ENCODE measurements at places on chromosomes 13 and 19.

GRCh38 chr19:38744874-38745273 lies 600 bp upstream of the CAPN12 start:
- DNase-seq = no peak

- DNase-seq = peak; percentile 18
Observed at GRCh38 chr13:35888457-35888883, 242.7 kb downstream of the DCLK1 start.

GRCh38 chr19:640161-640558 lies 481 bp downstream of the FGF22 start:
- DNase-seq = no peak

DNA sequence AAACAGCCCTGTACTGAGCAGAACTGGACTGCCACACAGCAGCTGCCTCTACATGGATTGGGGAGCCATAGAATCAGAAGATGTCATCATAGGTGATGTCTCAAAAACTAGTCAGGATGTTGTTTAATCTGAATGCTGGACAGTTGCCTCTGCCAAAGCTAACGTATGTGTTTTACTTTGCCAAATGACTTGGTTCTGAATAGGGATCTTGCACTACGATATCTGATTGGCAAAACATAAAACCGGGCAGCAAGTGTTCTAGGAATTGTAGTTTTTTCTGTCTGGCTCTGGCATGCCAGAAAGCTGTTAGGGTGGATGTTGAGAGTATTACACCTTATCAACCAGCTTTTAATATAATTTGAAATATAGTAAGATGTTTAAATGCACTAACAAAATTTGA lies 645.9 kb downstream of the GPC5 start:
- peak; percentile 6 for DNase-seq

- DNase-seq = no peak
Observed at GRCh38 chr13:23427881-23428528, 5.5 kb downstream of the SACS start.

DNA sequence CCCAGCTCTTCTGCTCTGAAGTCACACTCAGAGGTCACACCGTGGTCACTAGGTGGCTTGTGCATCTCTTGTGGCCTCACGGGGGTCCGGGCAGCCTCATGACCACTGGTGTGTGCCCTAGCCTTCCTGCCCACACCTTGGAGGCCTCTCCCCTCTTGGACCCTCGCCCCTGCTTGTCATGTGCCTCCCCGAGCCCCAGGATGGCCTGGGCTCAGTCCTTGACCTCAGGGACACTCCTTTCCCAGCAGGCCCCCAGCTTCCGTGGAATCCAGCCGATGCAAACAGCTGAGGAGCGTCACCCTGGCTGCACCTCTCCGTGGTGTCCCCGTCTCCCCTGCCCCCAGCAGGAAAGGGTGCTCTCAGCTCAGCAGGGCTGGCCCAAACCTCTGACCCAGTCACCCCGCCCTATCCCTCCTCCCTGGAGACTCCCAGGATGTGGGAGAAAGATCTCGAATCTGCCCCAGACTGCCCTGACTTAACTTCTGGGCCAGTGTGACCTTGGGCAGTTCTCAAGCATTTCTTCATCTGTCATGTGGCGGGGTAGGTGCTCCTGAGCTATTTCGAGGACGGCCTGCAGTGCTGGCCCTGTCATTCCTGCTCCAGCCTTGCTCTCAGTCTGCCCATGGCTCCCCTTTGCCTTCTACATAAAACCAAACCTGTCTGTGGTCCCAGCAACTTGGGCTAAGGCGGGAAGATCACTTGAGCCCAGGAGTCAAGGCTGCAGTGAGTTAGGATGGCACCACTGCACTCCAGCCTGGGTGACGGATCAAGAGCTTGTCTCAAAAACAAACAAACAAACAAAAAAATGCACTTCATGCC lies 4.6 kb upstream of the SLC25A42 start:
- no peak for DNase-seq

- DNase-seq = no peak
Observed at GRCh38 chr19:39971380-39972035, 543 bp downstream of the PSMC4 start.

DNA sequence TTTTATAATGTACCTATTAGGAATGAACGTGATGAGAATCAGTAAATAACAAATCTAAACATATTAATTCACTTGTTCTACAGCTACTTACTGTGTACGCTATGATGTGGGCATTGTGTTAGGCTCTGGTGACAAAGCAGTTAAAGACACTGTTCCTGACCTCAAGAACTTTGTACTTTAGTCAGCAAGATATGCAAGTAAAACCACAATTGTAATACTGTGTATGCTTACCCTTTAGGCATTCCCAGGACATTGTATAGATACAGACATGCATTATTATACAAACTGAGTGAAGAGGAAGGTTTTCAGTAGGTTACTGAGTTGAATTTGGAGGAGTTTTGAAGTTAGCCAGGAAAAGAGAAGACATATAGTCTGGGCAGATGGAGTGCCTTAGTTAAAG lies 435.8 kb downstream of the HS6ST3 start:
- no peak for DNase-seq

DNA sequence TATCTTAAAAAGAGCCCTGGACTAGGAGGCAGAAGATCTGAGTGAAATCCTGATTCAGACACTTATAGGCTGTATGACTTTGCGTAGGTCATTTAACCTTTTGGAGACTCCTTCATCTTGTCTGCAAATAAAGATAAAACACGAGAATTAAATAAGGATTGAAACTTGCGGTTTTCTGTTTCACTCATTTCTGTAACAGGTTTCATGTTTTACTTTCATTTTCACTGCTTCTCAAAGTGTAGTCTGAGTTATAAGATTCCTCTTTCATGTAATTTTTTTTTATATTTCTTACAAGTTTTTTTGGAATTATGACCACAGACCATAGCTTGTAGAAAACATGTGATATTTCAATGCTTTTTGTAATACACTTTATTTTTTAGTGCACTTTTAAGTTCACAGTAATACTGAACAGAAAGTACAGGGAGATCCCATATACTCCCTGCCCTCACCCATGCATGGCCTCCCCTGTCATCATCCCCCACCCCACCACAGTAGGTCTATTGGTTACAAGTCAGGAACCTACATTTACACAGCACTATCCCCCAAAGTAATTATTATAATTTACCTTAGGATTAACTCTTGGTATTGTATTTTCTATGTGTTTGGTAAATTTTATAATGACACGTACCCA lies 174.6 kb downstream of the ITGBL1 start:
- DNase-seq = no peak

GRCh38 chr13:43094901-43095300 lies 71.5 kb downstream of the DNAJC15 start:
- DNase-seq = no peak

- DNase-seq = no peak
Observed at GRCh38 chr13:37144661-37145060, 39.2 kb upstream of the CSNK1A1L start.
